CD4-positive, alpha-beta T cell treated with Interleukin-2 at 100 ng/mL for 4 hours (primary cell): ENCODE measurements at places on chromosomes 12 and 14.

DNA sequence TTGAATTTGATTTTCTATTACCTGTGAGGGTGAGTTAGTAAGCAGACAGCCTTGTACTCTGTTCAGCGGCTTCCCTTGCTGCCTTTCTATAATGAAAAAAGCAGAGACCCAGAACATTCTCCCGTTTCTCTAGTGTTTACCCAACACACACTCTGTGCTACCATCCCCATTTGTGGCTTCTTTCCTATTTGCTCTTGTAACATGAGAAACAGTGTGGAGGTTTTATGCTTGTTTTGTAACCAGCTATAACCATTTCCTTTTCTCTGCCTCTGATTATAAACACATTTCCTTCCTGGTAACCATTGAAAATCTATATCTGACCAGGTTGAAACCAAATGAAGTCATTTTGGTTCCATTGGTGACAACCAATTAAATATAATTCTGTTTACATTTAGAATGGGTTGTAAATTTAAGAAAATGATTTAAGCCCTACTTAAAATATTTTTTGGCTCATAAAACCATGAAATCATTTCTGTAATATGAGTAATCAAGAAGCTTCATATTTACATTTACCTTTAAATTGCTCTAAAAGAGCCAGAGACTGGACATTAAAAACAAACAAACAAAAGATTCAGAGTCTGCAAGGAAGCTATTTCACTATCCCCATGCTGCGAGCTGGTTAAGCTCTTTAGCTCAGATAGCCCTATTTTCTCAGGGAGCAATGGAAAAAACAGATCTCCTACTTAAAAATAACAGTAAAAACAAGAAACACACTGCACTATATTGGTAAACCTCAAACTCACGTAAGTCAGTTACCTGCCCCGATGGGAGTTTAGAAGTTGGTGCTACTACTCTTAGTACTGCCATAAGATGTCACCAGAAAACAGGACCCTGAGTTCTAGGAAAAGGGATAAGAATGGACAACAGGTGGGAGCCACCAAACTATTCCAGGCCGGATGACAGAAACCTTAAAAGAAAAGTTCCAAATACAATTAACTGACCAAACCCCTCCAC, 206.5 kb upstream of the EEA1 start:
- no peak for DNase-seq

GRCh38 chr12:97347956-97348355, 114.6 kb upstream of the RMST start:
- no peak for DNase-seq

- DNase-seq: no peak
Measured at GRCh38 chr14:100865682-100866591, 37.6 kb downstream of the RTL1 start.

GRCh38 chr14:104874110-104874531, 9.1 kb downstream of the CEP170B start:
- DNase-seq: no peak

DNA sequence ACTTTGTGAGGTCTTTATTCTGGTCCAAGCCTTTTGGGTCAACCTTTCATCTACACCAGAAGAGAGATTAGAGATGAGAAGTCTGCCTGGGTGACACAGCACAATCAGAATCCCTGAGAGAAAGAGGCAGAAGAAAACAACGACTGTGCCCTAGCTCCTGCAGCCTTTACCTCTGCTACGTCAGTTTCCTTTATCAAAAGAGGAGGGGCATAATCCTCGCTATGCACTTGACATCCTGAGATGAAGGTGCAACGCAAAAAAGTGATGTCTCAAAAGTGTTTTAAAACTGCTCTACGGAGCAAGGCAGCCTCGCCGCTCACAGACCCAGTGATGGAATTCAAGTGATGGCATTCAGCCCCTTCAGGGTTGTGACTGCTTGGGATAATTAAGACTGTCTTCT, 21.7 kb downstream of the ZDHHC22 start:
- peak; percentile 14 for DNase-seq

DNA sequence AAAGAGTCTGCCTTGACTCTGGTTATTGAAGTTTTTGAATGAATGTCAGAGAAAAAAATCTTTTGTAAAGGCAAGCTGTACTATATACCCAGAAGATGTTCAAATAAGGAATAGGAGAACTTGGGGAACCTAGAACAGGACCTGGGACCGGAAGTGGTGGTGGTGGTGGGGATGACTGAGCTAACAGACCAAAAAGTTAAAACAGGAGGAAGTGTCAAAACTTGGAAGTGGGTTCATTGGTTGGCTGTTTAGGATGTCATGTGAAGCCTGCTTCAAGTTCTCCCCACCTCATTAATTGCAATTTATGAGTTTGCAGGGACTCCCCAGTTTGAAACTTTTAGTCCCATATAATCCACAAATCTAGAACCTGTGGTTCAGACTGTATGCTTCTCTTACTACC, 26.2 kb downstream of the PLXNC1 start:
- peak; percentile 24 for DNase-seq

GRCh38 chr14:63991833-63992232, 139.0 kb downstream of the SYNE2 start:
- no peak for DNase-seq

- DNase-seq: peak; percentile 1
Measured at GRCh38 chr14:105479431-105480158, 5.0 kb downstream of the CRIP2 start.

DNA sequence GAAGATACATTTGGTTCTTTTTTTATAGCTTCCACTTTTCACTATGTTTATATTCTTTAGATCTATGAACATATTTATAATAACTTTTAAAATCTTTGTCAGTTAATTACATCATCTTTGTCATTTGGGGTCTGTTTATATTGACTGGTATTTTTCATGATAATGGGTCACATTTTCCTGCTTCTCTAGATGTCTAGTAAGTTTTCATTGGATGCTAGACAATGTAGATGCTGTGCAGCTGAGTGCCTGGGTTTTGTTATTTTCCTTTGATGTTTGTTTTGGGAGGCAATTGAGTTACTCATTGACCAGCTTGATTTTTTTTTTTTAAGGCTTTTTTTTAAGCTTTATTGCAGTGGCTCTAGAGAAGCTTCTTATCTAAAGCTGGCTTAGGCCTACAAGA, 4.9 kb downstream of the MAP1LC3B2 start:
- no peak for DNase-seq
